ENCODE measurements at places on chromosomes 1 and 21.

DNA sequence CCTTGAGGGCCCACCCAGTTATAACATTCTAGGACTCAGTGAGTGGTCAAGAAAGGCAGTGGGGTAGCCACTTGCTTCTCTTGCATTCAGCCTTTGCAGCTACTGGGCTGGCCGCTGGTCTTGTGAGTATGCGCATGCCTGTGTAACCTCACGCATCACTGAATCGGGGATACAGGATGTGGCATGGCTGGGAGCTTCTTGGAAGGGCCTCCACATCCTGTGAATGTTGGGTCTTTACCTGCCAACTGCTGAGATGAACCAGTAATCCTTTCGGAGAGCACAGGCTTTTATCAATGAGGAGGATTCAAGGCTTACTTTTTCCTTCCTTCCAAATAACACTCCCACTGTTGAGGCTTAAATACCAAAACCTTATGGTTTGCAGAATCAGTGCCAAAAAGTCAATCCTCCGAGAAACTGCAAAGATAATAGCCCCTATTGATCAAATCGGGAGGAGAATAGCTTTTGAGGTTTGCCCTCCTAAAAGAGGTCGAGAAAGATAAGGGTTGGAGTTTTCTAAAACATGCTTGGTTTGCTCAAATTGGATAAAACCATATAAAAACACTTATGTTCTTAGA, 198.9 kb upstream of the UBE2U start:
- no peak for DNase-seq

DNA sequence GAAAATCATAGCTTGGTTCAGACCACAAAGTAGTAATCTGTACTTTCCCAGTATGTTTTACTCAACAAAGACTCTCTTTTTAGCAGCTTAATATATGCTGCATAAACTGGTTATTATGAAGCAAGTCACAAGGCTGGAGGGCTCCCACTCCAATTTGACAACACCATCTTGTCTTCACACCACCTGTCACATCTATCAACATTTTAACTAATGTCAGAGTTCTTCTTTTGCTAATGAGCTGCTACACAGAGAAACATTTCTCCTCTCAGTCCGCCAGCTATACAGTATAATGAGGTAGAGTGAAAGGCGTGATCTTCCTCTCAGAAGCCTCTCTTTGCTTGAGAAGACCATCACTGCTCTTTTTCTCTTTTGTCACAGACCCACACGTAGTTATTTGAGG, 230.1 kb downstream of the BARHL2 start:
- no peak for DNase-seq

- DNase-seq, result no peak
Observed at GRCh38 chr21:20249401-20249800, 748.8 kb upstream of the NCAM2 start.

- DNase-seq, result no peak
Observed at GRCh38 chr21:15159382-15160020, 94.7 kb upstream of the NRIP1 start.

DNA sequence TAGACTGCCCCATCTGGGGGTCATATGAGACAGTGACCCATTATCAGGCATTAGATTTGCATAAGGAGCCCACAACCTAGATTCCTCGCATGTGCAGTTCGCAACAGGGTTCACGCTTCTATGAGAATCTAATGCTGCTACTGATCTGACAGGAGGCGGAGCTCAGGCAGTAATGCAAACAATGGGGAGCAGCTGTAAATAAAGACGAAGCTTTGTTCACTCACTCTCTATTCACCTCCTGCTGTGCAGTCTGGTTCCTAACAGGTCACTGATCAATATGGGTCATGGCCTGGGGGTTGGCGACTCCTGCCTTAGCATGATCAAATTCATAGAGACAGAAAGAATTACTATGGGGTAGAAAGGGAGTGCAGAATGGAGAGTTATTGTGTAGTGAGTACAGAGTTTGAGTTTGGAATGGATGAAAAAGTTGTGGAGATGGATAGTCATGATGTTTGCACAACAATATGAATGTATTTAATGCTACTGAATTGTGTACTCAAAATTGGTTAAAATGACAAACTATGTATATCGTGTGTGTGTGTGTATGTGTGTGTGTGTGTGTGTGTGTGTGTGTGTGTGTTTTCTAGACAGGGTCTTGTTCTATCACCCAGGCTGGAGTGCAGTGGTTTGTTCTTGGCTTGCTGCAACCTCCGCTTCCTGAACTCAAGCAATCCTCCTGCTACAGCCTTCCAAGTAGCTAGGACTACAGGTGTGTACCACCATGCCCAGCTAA, 42.2 kb downstream of the BTF3L4 start:
- DNase-seq, result peak; percentile 88

GRCh38 chr1:98766255-98766654, 104.7 kb downstream of the SNX7 start:
- DNase-seq, result no peak

GRCh38 chr1:96509951-96510350, 211.6 kb upstream of the PTBP2 start:
- DNase-seq, result no peak

DNA sequence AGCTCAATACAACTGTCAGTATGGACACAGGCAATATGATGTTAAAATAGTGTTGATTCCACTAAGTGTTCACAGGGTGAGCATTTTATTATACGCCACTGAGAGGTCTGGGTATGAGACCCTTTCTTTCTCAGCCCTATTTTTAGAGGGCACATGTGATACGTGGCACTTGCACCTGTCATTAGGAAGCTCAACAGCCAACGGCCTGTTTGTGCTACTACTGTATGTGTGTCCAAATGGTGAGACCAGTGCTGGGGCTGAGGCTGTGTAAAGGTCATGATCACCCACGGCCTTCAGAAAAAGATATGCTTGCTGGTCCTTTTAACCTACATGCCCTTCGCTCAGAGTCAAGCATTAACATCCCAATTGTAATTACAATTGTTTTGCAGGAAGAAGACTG, 176.2 kb downstream of the DUSP10 start:
- no peak for DNase-seq

GRCh38 chr21:44569861-44570517, 3.5 kb upstream of the KRTAP10-4 start:
- no peak for DNase-seq

GRCh38 chr1:23422241-23422877, 2.2 kb downstream of the TCEA3 start:
- no peak for DNase-seq

GRCh38 chr1:190338829-190339228, 138.8 kb downstream of the BRINP3 start:
- DNase-seq, result no peak

- DNase-seq, result no peak
Observed at GRCh38 chr1:214386747-214387146, 105.8 kb downstream of the SMYD2 start.

DNA sequence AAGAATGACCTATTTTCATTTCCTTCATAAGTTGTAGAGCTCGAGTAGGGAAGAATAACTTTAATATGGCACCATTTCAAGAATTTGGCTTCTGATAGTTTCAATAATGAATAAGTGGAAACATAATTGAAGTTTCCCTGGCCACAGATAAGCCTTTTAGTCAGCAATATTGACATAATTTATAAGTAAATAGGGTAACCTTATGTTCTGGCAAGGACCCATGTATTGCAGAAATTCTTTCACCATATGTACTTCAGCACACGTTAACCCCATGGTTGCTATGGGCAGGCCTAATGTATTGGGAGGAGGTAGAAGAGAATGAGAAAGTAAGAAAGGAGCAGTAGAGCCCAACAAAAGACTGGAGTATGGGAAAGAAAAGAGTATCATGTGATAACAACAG, 25.4 kb downstream of the MDM4 start:
- no peak for DNase-seq

DNA sequence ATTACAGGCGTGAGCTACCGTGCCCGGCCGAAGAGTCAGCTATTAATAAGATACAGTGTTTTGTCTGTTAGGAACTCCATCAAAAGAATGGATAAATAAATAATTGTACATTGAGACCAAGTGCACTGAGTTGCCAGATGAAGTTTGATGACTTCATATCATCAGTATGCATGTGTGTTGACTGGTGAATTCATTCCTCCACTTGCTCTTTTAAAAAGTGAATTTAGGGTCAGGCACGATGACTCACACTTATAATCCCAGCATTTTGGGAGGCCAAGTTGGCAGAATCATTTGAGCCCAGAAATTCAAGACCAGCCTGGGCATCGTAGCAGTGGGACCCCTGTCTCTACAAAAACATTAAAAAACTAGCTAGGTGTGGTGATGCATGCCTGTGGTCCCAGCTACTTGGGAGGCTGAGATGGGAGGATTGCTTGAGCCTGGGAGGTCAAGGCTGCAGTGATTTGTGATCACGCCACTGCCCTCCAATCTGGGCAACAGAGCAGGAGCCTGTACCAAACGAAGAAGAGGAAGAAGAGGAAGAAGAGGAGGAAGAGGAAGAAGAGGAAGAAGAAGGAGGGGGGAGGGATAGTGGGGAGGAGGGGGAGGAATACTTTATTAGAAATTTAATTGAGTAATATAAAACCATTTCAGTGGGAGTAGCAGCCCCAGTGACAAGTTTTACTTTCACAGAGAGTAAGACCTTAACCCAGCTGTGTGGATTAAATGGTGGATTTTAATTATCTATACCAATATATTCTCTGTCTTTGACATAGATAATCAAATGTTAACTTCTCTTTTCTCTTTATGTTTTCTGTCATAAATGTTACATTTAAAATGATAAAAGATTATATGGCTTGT, 74.9 kb downstream of the CCDC18 start:
- no peak for DNase-seq

GRCh38 chr1:235160383-235160956, 580 bp downstream of the RBM34 start:
- DNase-seq, result peak; percentile 50

GRCh38 chr1:236282719-236283118, 961 bp upstream of the ERO1B start:
- DNase-seq, result no peak

DNA sequence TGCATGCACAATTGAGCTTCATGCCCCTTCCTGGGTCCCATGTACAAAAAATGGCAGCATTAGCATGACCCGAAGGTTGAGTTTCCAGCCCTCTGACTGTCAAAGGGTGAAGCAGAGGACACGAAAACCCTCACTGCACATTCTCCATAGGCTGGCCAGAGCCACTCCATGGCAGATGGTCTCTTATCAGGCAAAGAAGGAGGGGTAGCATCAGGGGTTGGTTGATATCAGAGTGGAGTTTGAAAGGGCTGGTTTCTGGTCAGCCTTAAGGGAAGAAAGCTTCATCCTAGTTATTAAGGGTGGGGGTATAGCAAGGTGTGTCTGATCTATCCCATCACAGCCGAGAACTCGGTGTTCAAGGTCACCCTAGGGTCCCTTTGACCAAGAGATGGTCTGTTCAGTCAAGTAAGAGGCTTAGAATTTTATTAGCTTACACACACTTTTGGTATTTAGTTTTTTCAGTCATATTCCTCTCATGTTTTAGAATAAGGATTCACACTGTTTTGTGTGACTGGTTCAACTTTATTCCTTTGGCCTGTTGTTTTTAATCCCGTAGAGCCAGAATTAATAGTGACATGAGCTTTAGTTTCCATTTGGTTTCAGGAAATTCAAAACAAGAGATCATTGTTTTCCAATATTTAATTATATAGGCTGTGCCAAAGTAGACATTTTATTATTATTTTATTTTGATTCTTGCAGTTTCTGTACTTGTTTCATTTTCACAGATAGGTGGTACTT, 199.9 kb upstream of the FMN2 start:
- no peak for DNase-seq

GRCh38 chr1:232581932-232582331, 48.0 kb downstream of the SIPA1L2 start:
- DNase-seq, result no peak

DNA sequence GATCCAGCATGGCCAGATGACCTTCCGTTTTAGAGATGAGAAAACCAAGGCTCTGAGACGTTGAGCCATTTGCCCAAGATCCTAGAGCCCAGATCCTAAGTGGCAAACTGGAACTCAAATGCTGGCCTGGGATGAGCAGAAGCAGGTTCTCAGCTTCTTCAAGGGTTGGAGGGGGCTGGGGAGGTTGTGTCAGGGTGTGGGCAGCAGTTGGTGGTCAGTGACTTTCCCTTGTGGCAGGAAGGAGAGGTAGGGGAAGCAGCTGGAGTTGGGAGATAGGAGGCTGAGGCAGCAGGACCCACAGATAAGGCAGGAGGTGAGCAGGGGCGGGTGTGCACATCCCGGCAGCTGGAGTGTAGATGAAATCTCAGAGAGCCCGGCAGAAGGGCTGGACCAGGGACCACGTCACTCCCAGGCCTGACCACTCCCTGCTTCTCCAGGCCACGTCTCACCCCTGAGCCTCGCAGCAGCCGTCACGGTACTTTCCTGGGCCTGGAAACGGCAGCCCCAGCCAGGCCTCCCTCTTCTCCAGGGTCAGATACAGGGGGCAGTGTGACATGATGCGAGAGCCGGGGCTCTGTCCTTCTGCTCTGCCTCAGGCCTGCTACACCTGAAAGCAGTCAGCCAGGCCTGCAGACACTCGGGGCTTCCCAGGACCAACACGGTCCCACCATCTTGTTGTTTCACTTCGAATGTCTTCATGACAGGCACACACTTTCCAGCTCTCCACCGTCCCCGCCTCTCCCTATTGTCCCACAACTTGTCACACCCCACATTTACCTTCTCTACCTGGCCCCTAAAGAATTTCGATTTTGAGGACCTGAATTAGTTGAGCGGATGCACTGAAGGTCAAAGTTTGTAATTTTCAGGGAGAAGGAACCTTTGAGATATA, 11.5 kb upstream of the LAPTM5 start:
- no peak for DNase-seq

GRCh38 chr1:9653491-9654050, 2.0 kb downstream of the PIK3CD start:
- no peak for DNase-seq

DNA sequence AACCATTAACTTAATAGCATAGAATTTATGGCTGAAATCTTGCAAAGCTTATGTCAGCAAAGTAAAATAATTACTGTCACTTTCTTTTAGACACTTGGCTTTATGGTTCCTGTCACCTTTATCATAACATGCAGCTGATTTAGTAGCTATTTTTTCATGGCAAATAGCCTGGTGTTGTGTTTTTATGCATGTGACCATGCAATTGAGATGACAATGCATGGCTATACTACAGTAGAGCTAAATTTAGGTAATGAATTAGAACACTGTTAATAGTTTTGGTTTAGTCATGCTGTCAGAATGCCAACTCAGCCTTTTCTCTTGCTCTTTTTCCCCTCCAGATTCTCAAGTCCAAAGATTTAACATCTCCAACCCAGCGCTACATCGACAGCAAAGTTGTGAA, 88.6 kb downstream of the TGFB2 start:
- no peak for DNase-seq

- no peak for DNase-seq
Observed at GRCh38 chr1:161044535-161044907, 1.3 kb downstream of the USF1 start.

DNA sequence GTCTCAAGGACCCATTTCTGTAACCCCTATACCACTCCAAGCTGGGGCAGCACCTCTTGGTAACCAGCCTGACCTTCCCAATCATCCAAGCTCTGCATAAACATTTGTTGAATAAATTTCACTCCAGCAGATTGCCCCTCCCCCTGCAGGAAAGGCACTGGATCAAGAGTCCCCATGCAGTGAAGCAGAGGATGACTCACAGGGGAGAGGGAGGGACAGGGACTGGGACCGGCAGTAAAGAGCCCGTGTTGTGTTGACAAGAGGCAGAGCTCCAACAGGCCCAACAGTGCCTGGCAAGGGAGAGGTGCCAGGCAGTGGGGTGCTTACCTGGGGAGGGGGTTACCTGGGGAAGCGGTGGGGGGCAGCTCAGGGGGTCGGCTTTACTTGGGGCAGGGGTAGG, 32.3 kb downstream of the SLC9A1 start:
- peak; percentile 86 for DNase-seq

GRCh38 chr1:164064501-164064900, 494.5 kb upstream of the PBX1 start:
- no peak for DNase-seq
